ENCODE measurements at places on chromosomes 1 and 21.

GRCh38 chr1:44036409-44037139 lies 5.3 kb upstream of the SLC6A9 start:
- no peak overlapping the region for H3K27ac ChIP-seq
- H3K4me3 ChIP-seq, result no peak overlapping the region
- no peaks in the 10 kb centered on the region for H3K27me3 ChIP-seq
- DNase-seq, result peak; percentile 60

DNA sequence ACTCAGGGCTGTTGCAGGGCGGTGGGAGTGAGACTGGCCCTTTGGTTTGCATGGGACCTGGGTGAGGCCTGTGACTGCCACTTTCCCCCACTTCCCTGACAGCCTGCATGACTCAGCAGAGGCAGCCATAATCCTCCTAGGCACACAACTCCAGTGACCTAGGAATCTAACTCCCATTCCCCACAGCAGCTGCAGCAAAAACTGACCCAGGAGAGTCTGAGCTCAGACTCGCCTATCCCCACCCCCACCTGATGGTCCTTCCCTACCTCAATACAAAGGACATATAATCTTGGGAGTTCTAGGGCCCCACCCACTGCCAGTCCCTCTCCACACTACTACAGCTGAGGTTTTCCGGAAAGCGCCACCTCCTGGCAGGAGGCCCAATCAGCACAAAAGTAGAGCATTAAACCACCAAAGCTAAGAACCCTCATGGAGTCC lies 26.7 kb downstream of the NDC1 start:
- H3K4me3 ChIP-seq, result no peak overlapping the region
- no peak overlapping the region for H3K27ac ChIP-seq
- no peaks in the 10 kb centered on the region for H3K27me3 ChIP-seq
- H3K4me1 ChIP-seq, result peaks cover 2% of the 10 kb centered on the region

DNA sequence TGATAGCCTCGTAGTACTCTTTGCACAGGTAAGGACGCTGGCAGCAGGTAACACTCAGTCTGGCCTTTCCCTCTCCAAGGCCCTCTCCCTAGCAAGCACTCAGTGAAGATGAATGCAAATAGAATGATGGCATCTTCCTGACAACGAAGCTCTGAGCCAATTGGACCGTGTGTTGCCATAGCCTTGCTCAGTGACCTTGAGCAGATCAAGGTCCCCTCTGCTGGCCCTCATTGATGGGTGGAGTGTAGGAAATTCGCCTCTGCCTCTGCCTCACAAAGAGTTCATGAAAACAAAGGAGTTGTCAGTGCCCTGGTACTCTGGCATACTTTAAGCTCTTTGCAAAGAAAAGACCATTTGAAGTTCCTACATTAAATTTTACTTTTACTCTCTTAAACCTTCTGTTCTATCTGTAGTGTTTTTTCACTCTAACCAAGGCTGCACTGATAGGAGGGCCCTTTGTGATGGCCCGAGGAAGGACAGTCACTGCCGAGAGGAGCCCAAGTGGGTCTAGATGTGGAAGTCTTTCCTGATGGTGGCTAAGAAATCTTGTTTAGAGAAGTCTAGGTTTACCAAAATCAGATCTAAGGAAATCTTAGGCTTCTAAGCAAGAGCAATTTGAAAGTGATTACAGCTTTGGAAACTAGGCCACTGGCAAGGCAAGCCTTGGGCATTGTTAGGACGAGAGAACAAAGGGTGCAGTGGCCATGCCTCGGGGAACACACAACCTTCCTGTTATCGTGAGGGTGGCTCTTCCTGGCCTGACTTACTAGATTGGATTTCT lies 38.2 kb downstream of the SMYD2 start:
- peaks cover 9% of the 10 kb centered on the region for H3K4me1 ChIP-seq
- DNase-seq, result no peak
- H3K27ac ChIP-seq, result no peak overlapping the region
- peaks cover 49% of the 10 kb centered on the region for H3K36me3 ChIP-seq
- H3K27me3 ChIP-seq, result no peaks in the 10 kb centered on the region

DNA sequence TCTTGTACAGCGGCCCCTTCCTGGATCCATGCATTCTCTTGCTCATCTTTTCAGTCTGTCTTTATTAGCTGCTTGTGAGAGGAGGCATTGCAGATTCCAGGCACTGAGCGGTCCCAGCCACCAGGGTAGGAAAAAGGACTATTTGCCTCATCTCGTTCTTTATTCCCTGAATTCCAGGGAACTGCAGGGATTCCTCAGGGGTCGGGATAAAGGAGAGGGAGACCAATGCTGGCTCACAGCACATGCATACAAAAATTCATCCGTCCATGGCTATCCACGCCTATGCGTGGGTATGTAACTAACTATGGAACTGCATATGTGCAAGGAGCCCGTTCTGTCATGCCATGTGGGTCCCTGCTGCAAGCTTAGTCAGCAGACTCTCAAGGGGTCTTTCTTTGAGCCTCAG lies 879 bp upstream of the PLPPR5 start:
- H3K36me3 ChIP-seq, result no peaks in the 10 kb centered on the region
- DNase-seq, result peak; percentile 41
- H3K4me3 ChIP-seq, result peak overlapping the region; percentile 57
- peaks cover 5% of the 10 kb centered on the region for H3K4me1 ChIP-seq

GRCh38 chr1:160189649-160190625 lies at the start of gene CASQ1:
CASQ1 (plus strand) TSS chr1:160190575; CDS start chr1:160190752, 177 bp downstream.
- DNase-seq, result no peak
- no peak within 1 kb of the TSS for H3K27ac ChIP-seq
- peaks cover 19% of the 10 kb centered on the region for H3K4me1 ChIP-seq
- peaks cover 6% of the 10 kb centered on the region for H3K36me3 ChIP-seq
- H3K27me3 ChIP-seq, result no peaks in the 10 kb centered on the region

GRCh38 chr21:32331444-32332305 lies 33.0 kb downstream of the MRAP start:
- H3K4me1 ChIP-seq, result peaks cover 21% of the 10 kb centered on the region
- H3K4me3 ChIP-seq, result no peak overlapping the region
- H3K27me3 ChIP-seq, result no peaks in the 10 kb centered on the region
- peak; percentile 23 for DNase-seq
- no peak overlapping the region for H3K27ac ChIP-seq

GRCh38 chr21:16154951-16155635 lies 425.3 kb downstream of the USP25 start:
- no peak overlapping the region for H3K27ac ChIP-seq
- H3K36me3 ChIP-seq, result no peaks in the 10 kb centered on the region
- no peak overlapping the region for H3K4me3 ChIP-seq
- peaks cover 1% of the 10 kb centered on the region for H3K4me1 ChIP-seq
- H3K27me3 ChIP-seq, result no peaks in the 10 kb centered on the region

- no peaks in the 10 kb centered on the region for H3K27me3 ChIP-seq
- no peak for DNase-seq
- no peak overlapping the region for H3K4me3 ChIP-seq
- H3K27ac ChIP-seq, result no peak overlapping the region
Observed at GRCh38 chr1:147336291-147336690, 93.8 kb downstream of the CHD1L start.

DNA sequence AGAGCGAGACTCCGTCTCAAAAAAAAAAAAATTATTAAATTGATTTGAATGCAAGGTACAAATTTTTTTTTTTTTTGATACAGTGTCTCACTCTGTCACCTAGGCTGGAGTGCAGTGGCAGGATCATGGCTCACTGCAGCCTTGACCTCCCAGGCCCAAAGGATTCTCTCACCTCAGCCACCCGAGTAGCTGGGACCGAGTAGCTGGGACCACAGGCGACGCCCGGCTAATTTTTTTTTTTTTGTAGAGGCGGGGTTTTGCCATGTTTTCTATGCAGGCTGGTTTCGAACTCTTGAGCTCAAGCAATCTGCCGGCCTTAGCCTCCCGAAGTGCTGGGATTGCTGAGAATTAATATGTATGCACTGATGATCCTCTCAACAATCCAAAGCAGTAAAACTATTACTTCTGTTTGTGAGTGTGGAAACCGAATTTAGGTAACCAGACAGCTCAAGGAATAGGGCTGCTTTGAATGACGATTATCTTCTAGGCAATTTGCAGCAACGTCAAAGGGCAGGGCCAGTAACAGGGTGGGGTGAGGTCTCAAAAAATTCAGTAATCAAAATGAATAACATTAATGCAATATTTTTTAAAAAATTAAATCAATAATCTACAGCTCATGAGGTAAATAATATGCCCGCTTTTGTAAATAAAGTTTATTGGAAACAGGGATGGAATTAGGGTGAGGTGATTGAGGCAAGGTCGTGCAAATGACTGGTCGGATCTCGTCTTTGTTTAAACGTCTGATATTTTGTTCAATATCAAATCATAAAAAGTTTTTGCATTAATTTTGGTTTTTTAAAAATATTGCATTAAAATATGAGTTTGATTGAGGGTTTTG lies 1.2 kb downstream of the CLSPN start:
- DNase-seq, result no peak
- H3K4me1 ChIP-seq, result peaks cover 5% of the 10 kb centered on the region
- H3K4me3 ChIP-seq, result peak overlapping the region; percentile 83
- peak overlapping the region; percentile 75 for H3K27ac ChIP-seq

- H3K27me3 ChIP-seq, result no peaks in the 10 kb centered on the region
- no peaks in the 10 kb centered on the region for H3K36me3 ChIP-seq
- H3K4me3 ChIP-seq, result no peak overlapping the region
- no peak overlapping the region for H3K27ac ChIP-seq
- no peak for DNase-seq
Observed at GRCh38 chr21:29470397-29470796, 171.7 kb downstream of the BACH1 start.

DNA sequence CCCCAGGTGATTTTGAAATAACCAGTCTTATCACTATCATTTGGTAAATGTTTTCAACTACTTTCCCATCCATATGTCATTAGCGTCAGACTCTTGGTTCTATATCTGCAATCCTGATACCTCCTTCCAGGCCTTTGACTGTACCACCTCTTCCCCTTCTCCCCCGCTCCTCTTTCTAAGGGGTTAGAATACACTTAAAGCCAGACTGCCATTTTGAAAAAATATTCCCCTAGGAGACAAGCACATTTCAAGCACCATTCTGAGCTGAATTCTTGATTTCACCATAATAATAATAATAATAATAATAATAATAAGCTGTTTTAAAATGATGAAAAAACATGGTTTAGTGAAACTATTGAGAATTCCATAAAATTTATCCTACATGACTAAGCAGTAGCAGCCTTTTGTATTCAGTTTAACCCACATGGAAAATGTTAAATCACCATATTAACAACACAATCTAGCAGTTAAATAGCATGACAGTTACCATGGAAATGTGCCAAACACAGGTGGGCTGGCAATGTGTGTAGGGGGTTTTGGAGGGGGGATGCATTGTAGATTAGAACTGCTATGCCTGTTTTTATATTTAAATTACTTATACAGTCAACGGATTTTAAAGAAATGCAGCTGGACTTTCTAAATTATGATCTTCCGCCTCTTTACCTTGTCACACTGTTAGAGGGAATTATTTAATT lies 480.2 kb upstream of the DEPDC1 start:
- no peaks in the 10 kb centered on the region for H3K36me3 ChIP-seq
- no peak overlapping the region for H3K27ac ChIP-seq
- peaks cover 27% of the 10 kb centered on the region for H3K4me1 ChIP-seq
- H3K4me3 ChIP-seq, result no peak overlapping the region

GRCh38 chr1:98929437-98929836 lies 75.2 kb downstream of the PLPPR5 start:
- no peak overlapping the region for H3K27ac ChIP-seq
- H3K4me1 ChIP-seq, result peaks cover 1% of the 10 kb centered on the region
- DNase-seq, result no peak

GRCh38 chr1:224411766-224412165 lies 22.8 kb downstream of the WDR26 start:
- H3K4me1 ChIP-seq, result no peaks in the 10 kb centered on the region
- no peak overlapping the region for H3K4me3 ChIP-seq
- H3K27me3 ChIP-seq, result no peaks in the 10 kb centered on the region
- DNase-seq, result no peak
- peaks cover 16% of the 10 kb centered on the region for H3K36me3 ChIP-seq

- no peaks in the 10 kb centered on the region for H3K27me3 ChIP-seq
- no peak for DNase-seq
- H3K4me1 ChIP-seq, result peaks cover 38% of the 10 kb centered on the region
- H3K27ac ChIP-seq, result no peak overlapping the region
- H3K4me3 ChIP-seq, result no peak overlapping the region
Observed at GRCh38 chr1:111731956-111732355, 7.2 kb downstream of the INKA2 start.

DNA sequence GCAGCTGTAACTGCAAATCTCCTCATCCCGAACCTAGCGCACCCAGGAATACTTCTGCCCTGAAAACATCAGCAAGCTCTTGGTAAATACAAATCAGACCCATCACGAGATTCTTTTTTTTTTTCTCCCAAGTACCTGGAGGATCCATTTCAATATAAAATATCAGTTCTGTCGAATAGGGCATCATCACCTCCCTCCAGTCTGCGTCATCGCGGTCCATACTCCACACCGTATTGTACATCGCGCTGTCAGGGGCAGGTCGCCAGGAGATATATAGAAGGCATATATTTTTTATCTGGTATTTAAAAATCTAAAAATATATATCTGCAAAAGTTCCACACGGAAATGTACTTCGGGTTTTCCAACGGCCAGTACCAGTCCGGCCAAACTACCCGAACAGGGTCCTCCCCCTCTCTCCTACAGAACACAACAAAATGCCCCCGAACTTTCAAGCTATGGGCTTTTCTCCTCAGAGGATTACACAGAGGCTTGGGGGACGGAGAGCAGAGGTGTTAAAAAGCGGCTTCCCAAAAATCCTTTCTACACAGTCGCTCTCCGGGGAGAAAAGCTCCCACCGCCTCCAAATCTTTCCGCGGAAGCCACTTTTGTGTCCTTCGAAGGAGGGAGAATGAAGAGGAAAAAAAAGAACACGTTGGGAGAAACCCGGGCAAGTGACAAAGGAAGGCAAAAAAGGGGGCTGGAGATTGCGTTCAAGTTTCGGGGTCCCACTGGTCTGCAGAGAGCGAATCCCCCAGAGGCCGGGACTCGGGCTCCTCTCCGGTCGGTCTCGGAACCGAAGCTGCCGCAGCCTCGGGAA lies 509 bp downstream of the PIK3R3 start:
- peaks cover 19% of the 10 kb centered on the region for H3K4me1 ChIP-seq
- peaks cover 15% of the 10 kb centered on the region for H3K36me3 ChIP-seq
- peak overlapping the region; percentile 99 for H3K27ac ChIP-seq
- DNase-seq, result no peak

DNA sequence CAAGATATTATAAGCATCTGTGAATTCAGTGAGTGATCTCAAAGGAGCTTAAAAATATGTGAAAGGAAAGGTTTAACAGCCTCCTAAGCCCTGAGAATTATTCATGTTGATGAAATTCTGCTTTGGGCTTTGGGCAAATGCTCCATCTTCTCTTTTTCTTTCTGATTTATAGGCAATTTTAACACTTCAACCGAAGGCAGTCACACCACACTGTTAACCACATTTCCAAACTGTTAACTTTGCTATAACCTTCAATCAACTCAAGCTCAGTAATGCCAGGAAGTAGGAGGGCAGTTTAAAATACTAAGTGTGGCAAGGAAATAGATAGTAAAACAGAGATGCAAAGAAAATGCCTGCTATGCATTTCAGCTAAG lies 54.4 kb upstream of the NEK7 start:
- no peak for DNase-seq
- no peaks in the 10 kb centered on the region for H3K36me3 ChIP-seq
- H3K4me3 ChIP-seq, result no peak overlapping the region
- H3K27me3 ChIP-seq, result no peaks in the 10 kb centered on the region
- H3K4me1 ChIP-seq, result no peaks in the 10 kb centered on the region
- H3K27ac ChIP-seq, result no peak overlapping the region
